ENCODE measurements at places on chromosomes 1 and 21. TPM values are rescaled to one million over a fixed set of nuclear protein-coding genes. Genes with fewer than 3 reads are reported as not detected.

Gene KCNQ4
- total RNA-seq = 2.5 TPM

Gene CYYR1
- not detected for total RNA-seq

Gene CFHR4
- total RNA-seq = not detected

Gene TBX19
- 0.23 TPM for total RNA-seq

Gene APCS
- not detected for total RNA-seq

Gene COL11A1
- total RNA-seq = not detected

Gene AADACL3
- total RNA-seq = not detected

Gene LSS
- total RNA-seq = 45.7 TPM

Gene SPRR2G
- total RNA-seq = not detected

Gene S100A1
- not detected for total RNA-seq

Gene SCP2
- 106 TPM for total RNA-seq

Gene ARID1A
- total RNA-seq = 78.0 TPM

Gene CTNNBIP1
- 78.1 TPM for total RNA-seq

Gene ATP6V1G3
- not detected for total RNA-seq

Gene PGLYRP4
- total RNA-seq = not detected

Gene FCRLA
- not detected for total RNA-seq

Gene UBAP2L
- 128 TPM for total RNA-seq

Gene GABRD
- total RNA-seq = not detected

Gene RHD
- not detected for total RNA-seq

Gene USH2A
- total RNA-seq = not detected
